WTC11 (cell line): ENCODE measurements at places on chromosomes 2 and 18.

- DNase-seq: no peak
These were observed 360.8 kb downstream of the TNS1 start for GRCh38 chr2:217641960-217642359.

DNA sequence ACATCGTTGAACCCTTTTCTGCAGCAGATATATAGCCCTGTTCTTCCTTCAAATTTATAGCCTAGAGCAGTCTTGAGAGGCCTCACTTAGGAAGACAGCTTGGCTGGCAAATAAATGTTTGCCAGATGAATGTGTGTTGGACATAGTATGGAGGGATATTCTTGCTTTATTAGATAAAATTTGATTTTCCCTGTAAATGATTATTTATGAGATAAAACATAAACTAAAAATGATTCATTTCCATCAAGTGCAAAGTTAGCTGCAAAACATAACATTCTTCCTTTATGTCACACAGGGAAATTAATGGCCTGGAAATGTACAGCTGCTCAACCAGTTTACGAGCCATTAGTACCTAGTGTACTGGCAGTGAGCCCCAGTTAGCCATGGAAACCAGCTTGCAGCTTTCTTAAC lies 82.5 kb downstream of the LIMS1 start:
- DNase-seq: no peak

- DNase-seq: no peak
These were observed 326.8 kb downstream of the DYSF start for GRCh38 chr2:71780162-71780561.

- peak; percentile 63 for DNase-seq
These were observed 34.2 kb downstream of the EMX1 start for GRCh38 chr2:72951303-72952095.

DNA sequence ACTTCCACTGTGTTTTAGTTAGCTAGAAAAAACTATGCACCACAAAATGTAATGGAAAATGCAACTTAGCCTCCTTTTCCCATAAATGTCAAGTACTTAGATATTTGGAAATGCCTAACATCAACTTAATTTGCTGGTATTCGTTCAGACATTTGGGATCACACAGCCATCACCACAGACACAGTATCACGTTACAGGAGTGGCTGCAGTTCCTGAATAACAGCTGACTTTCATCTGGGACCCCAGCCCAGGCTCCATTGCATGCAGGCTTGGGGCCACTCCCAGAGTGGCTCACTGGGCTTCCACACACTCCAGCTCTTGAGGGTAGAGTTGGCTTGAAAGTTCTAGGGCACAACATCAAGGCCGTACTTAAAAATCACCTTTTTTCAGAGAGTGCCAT lies 9.3 kb downstream of the TMEM182 start:
- DNase-seq: no peak

GRCh38 chr2:215498431-215498830 lies 62.6 kb upstream of the FN1 start:
- DNase-seq: no peak

DNA sequence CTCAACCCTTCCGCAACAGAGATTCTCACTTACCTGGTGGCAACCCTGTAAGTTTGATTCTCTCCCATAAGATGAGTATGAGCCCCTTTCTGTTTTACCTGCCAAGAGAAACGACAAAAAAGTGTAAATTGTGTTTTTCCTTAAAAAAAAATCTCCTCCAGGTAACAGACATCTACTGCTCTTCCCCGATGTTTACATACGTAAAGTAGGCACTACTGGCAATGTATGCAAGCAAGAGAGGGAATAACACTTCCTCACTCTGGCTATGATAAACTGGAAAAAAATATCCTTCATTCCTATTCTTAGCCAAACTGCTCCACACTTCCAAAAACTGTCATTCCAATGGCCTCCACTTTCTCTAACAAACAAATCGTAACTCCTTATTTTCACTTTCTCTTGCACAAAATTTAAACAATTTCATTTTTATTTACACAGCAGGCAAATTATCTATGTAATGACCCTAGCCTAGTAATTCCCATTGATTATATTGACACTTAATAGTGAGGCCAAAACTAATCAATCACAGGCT lies 184.5 kb downstream of the TCF4 start:
- DNase-seq: no peak

DNA sequence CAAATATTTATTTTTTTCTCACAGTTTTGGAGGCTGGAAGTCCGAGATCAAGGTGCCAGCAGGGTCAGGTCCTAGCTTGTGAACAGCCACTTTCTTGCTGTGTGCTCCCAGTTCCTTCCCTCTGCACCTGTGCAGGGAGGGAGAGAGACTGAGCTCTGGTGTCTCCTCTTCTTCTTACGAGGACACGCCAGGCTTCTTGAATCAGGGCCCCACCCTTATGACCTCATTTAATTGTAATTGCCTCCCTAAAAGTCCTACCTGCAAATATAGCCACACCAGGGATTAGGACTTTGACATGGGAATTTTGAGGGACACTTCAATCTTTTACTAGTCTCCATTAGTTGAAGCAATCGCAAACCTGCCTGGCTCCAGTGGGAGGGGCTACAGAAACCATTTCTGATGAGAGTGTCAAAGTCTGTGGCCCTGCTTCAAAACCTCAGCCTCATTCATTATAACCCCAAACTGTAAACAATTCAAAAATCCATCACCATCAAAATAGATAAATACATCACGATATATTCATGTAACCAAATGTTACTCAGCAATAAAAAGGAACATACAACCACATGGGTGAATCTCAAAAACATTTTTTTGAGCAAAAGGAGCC lies 18.2 kb upstream of the SEH1L start:
- no peak for DNase-seq

- no peak for DNase-seq
These were observed 3.4 kb downstream of the FANCL start for GRCh38 chr2:58237741-58238140.

DNA sequence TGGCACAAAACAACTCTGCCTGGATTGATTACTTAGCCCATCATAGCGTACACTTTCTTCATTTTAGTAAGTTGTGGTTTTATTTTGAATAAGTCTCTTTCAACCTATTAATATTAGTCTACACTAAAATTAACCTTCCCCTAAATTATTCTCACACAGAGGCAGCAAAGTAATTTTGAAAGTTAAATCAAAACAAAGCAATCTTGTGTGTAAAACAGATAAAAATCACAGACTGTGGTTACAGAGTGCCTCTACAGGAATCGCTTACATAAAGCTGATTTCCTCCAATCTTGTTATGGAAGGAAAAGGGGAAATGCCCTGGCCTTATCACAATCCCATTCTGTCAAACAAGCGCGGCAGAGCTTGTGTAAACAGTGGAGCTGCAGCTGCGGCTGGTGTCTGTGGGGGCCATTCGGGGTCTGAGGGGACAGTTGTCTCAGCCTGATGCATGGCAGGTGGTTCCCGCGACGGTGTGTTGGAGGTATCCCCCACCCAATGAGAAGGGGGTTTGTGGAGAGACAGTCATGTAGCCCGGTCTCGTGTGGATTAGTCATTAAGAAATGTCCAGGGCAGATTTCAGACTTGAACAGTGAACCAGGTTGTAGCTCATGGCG lies 42.1 kb downstream of the BCL2L11 start:
- DNase-seq: no peak

GRCh38 chr2:176102309-176102866 lies 2.8 kb downstream of the HOXD12 start:
- no peak for DNase-seq

GRCh38 chr2:110873056-110873502 lies 140.7 kb downstream of the ACOXL start:
- no peak for DNase-seq

GRCh38 chr2:218635719-218636118 lies 23.7 kb downstream of the ZNF142 start:
- no peak for DNase-seq

GRCh38 chr2:142944264-142944663 lies 66.8 kb downstream of the KYNU start:
- no peak for DNase-seq

DNA sequence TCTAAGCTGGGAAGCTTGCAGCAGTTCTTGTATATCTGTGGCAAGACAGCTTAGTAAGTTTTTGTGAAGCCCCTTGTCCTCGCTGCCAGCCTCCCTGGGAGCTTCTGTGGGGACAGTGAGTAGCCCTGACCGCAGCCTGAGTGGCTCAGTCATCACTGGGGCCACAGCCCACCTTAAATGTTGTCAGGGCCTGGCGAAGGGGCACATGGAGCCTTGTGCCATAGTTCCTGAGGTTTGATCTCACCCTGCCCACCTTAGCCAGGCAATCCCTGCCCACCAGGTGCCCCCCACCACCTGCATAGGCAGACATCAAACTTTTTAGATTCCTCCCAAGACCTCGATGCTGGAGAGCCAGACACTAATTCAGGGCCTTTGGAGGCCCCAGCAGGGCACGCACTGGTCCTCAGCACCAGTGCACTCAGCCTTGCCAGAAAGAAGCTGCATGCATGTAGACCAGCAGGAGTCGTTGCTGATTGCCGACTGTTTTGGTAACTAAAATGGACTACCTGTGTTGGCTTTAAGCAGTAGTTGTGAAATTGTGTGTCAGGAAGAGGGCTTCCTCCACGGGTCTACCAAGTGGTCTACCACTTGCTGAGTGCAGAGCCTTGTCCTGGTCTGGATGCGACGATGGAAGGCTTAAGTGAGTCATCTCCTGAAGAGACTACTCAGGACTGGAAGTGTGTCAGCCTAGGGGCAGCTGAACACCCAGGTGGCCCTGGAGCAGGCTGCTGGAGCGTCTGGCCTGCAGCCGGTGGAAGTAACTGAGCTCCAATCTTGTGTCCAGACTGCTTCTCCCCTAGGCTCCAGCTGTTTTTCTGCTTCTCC lies 233.1 kb downstream of the SEPTIN10 start:
- DNase-seq: peak; percentile 4

- DNase-seq: no peak
These were observed 23.2 kb downstream of the IL1B start for GRCh38 chr2:112813280-112813966.

DNA sequence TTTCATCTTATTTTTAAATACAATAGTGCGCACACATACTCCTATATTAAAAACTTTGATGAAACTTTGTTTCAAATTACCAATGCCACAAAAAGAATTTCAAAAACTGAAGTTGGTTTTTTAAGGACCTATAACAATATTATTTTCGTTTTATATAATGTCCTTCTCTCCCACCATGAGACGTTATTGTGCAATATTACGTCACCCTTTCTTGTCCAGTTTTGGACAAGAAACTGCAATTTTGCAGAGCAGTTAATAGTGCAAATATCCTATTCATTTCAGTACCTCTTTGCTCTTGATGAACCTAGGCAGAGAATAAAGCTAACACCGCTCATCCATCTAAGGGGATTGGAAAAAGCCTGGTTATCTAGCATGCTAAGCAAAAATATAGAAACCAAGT lies 9.7 kb upstream of the ZNF516 start:
- DNase-seq: no peak

- DNase-seq: no peak
These were observed 45.2 kb upstream of the NOSTRIN start for GRCh38 chr2:168757223-168757622.

DNA sequence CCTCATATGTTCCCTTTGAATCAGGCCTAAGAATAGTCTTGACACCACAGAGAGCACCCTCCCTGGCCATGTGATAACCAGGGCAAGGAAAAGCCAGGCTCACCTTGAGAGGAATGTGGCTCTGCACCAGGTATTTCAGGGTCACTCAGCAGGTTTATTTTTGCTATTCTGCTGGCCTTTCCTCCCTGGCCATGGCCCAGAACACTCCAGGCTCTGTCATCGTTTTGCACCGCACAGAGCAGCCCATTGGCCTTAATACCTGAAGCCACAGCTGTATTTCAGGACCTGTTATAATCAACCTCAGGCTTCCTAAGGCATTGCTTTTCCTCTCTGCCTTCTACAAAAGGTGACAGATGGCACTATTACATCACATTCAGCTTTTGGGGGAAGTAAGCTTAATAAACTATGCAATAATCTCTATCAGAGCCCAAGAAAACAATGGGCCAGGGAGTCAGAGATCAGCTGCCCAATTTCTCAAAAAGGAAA lies 668.3 kb downstream of the IRS1 start:
- no peak for DNase-seq

GRCh38 chr2:88735133-88735532 lies 43.7 kb downstream of the RPIA start:
- no peak for DNase-seq
